CD8-positive, alpha-beta memory T cell (primary cell): ENCODE measurements at places on chromosomes 13 and 19. TPM values are rescaled to one million over a fixed set of nuclear protein-coding genes. Genes with fewer than 3 reads are reported as not detected.
A peak's percentile ranks its signal among the peaks of the same experiment; 100 is the strongest.

- DNase-seq: no peak
Measured at GRCh38 chr19:13314761-13315160, 164.6 kb downstream of the IER2 start.

DNA sequence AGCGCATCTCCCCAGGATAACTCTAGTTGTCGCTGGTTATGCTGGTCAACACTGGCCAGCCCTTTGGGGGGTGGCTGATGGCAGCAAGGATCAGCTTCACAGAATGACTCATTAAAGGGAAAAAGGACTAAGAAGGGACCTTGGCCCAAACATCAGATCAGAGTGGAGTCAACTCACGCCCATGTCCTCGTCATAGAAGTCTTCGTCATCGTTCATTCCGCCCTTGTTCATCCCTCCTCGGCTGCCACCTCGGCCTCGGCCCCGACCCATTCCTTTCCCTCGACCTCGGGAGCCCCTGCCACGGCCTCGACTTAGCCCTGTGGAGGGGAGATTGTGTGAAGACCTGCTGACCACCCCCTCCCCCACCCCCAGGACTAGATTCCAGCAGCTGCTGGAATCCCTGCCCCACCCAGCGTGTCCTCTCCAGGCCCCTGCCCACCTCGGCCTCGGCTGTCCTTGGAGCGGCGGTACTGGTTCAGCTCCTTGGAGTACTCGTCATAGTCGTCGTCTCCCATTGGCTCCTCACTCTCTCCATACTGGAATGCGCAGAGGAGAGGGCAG, 28.6 kb downstream of the ZC3H4 start:
- no peak for DNase-seq

DNA sequence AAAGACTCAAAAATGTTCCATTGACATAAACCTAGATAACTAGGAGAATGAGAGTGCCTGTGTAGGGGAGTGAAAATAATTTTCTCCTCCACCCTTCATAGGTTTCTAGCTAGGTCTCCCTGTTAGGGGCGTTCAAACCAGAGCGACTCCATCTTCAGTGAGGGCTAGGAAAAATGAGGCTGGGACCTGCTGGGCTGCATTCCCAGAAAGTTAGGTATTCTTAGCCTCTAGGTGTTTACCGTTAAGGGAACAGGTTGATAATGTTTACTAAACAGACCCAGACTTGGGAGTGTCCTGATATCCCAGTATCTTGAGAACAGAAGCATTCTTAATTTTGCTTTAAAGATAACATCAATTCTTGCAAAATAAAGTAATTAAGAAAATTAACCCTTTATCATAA, 20.1 kb downstream of the PABPC3 start:
- DNase-seq: no peak

DNA sequence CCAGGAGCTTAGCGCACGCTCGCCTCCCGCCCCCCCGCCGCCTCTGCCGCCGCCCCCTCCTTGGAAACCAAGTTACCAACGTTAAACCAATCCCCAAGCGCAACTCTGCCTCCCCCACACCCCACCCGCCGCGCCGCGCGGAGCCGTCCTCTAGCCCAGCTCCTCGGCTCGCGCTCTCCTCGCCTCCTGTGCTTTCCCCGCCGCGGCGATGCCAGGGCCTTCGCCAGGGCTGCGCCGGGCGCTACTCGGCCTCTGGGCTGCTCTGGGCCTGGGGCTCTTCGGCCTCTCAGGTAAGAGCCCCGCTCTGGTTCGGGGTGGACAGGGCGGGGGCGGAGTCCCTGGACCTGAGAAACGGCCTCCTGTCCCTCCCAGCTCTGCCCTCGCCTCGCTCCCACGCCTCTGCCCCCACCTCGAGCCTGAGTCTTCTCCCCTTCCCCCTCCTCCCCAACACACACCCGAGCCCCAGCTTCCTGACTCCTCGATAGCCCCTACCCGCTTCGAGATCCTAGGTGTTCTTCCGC, at the start of gene ICAM5:
ICAM5 (plus strand) TSS at position 117 of the 521 bp plus-strand sequence; CDS start at position 209, 92 bp downstream.
- DNase-seq: no peak

GRCh38 chr13:27961227-27962085, 7.7 kb downstream of the CDX2 start:
- DNase-seq: no peak

GRCh38 chr19:7869453-7869909, 4.7 kb downstream of the PRR36 start:
- peak; percentile 73 for DNase-seq

DNA sequence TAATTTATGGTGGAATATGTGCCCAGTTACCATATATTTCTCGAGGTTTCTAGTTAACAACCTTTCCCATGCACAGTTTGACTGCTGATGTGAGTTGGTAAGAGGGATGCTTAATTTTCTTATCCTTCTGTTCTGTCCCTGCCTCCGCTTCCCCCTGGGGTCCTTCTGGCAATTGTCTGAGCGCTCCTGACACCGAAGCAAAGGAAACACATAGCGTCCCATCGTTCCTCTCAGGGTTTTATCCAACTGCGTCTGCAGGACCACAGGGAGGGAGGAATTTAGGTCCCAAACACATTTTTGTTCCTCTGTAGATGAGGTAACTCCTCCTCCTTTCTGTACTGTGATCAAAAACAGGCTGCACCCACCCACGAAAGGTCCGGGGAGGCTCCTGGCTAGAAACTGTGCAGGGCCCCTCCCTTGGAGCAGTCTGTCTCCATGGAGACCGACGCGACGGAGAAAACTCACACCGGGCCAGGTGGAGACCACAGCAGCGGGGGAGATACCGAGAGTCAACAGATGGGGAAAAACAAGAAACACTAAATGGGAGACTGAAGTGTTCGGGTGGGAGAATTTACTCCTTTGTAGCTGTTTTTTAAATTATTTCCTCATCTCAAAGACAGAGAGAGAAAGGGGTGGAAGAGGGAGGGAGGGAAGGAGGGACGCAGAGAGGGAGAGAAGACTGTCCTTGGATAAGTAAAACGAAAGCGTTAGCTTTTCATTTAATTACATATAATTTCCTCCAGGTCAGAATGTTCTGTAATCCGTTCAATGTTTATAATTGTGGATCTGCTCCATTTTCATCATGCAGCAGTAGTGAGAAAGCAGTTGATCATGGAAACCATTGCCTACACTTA, 191.8 kb upstream of the NBEA start:
- no peak for DNase-seq

GRCh38 chr13:23672616-23673015, 102.4 kb downstream of the TNFRSF19 start:
- no peak for DNase-seq

- DNase-seq: no peak
Measured at GRCh38 chr19:34172661-34173192, 423 bp downstream of the LSM14A start.

GRCh38 chr19:51664997-51665396, 18.4 kb upstream of the SIGLEC14 start:
- no peak for DNase-seq

DNA sequence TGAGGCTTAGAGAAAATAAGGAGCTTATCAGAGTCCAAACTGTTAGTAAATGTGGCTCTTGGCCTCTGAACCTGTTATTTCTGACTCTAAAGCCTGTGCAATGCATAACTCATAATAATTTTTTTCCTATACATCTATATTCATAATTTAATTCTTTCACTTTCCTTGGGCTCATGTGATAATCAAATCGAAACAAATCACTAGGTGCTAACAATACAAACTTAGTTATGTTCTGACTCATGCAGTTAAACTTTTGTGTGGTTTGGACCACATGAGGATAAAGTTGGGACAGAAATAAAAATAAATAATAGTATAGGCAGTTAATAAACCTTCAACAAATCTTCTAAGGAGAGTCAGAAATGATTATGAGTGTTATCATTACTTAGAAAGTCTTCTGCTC, 1629.0 kb downstream of the OLFM4 start:
- DNase-seq: no peak

DNA sequence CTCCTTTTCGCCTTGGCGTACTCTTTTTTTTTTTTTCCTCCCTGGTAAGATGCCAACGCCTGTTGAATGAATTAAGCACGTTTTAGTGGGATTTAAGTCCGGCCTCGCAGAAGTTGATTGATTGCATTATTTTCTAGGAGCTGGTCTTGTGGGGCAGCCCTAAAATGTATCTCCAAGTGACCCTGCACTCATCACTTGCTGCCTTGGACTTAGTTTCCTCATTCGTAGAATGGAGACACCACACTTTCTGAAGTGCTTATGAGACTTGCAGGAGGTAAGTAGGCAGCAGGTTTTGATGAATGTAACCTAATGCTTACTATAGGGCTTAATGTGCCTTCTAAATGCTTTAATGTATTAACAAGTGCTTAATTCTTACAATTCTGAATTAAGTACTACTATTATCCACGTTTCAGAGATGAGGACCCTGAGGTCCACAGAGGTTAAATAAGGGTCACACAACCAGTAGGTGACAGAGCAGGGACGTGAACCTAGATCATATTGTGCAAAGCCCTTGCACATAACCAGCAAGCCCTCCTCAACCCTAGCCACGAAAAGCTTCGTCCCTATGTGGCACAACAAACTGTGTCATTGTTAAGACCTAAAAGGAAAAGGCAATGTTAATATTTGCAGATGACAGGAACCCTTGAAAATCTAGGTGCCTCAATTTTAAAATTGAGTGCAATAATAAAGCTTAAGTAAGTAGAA, 514 bp upstream of the ARGLU1 start:
- no peak for DNase-seq

GRCh38 chr19:29531458-29532025, 5.7 kb downstream of the VSTM2B start:
- no peak for DNase-seq

DNA sequence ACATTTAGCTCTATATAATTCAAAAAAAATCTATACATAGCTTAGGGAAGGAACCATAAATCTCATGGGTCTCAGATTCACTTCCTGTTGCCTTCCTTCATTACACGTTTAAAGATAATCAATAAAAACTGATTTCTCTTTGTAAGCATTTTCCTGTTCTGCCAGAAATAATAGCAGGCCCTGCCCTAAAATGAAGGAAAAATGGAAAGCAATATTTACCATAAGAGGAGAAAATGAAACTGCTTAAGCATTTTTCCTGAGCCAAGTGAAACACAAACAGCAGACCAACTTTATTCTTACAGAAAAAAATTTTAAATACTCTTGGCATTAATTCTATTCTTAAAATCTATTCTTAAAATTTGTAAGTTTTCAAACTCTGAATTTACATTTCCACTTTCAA, 4.0 kb downstream of the LHFPL6 start:
- no peak for DNase-seq

- no peak for DNase-seq
Measured at GRCh38 chr19:44998025-44998424, 3.2 kb upstream of the RELB start.

DNA sequence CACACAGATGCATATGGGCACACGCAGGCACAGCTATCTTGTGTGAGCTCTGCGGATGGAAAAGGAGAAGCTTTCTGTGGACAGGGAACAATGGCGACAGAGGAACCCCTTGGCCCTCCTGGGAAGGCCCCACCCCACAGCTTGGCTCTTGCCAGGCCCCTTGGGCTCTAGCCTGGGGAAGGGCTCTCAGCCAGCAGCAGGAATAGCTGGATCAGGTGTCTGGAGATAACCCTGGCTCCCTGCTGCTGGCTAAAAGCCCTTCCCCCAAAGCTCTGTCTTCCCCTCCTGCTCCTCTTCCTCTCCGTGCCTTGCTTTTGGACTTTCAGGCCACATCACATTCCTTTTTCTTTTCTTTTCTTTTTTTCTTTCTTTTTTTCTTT, 24.3 kb downstream of the CEBPA start:
- no peak for DNase-seq

DNA sequence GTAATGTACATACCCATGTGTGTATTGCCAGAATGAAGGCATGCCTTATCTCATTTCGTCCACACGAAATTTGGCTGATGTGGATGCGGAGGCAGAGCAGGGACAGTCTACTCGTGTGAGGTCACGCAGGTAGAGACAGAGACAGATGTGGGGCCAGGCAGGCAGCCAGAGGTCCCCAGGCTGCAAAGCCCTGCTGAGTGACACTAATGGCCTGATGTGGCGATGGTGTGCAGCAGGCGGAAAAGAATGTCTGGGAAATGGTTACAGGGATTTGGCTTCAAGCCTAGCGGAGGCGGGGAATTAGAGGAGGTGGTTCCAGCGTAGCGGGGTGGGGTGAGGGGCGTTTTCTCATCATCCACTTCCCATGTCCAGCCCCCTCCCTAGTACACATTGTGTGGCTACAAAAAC, 4.2 kb upstream of the IZUMO2 start:
- DNase-seq: no peak

- DNase-seq: no peak
Measured at GRCh38 chr19:55443045-55443823, at the start of gene SHISA7. Gene SHISA7, minus strand, starts transcription at chr19:55443300. Its CDS starts 437 bp downstream, at chr19:55442863.

DNA sequence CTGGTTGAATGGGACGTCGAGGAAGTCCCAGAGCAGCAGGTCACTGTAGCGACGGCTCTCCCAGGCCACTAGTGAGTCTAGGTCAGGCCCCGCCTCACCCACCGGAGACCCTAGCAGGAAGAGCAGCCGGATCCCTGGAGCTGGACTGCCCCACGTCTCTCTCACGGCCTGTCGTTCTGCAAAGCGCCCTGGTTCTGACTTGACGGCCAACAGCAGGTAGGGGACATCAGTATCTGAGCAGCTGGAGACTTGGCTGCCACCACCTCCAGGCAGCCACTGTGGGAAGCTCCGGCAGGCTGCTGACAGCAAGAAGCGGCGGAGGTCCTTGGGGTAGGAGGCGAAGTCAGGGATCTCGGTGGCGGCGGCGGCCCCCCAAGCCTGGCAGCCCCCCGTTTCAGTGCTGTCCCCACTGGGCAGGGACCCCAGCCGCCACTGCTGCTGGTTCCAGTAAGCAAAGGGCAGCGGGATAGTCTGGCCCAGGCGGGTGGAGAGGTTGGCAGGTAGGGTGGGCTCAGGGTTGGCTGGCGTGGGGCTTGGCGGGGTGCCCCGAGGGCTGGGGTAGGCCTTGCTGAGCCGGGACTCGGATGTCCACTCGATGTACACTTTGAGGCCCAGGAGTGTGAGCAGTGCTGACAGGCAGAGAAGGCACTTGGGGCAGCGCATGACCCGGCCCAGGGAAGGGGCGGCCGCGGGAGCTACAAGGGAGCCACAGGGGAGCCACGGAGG, 895 bp downstream of the B3GNT8 start:
- DNase-seq: no peak

GRCh38 chr13:28707629-28708427, 10.9 kb downstream of the SLC46A3 start:
- DNase-seq: no peak

Gene SLC17A7
- total RNA-seq: 0.09 TPM

Gene IZUMO2
- not detected for total RNA-seq

Gene ZNF837
- 2.3 TPM for total RNA-seq

Gene CCDC169
- total RNA-seq: not detected

Gene BRSK1
- 4.1 TPM for total RNA-seq

Gene WDR87
- total RNA-seq: not detected

Gene CGB1
- total RNA-seq: not detected

Gene TSHZ3
- total RNA-seq: 0.38 TPM

Gene DIRAS1
- total RNA-seq: not detected
